ENCODE measurements at places on chromosomes 5 and 9.

GRCh38 chr9:90055226-90055625, 450.4 kb downstream of the GADD45G start:
- H3K36me3 ChIP-seq, result no peaks in the 10 kb centered on the region
- no peak overlapping the region for H3K4me3 ChIP-seq
- no peak for DNase-seq
- no peaks in the 10 kb centered on the region for H3K4me1 ChIP-seq
- H3K27ac ChIP-seq, result no peak overlapping the region

- no peak overlapping the region for H3K4me3 ChIP-seq
- no peaks in the 10 kb centered on the region for H3K27me3 ChIP-seq
- no peak for DNase-seq
- H3K27ac ChIP-seq, result no peak overlapping the region
- H3K4me1 ChIP-seq, result peaks cover 4% of the 10 kb centered on the region
Observed at GRCh38 chr5:99058466-99058865, 129.7 kb upstream of the CHD1 start.

DNA sequence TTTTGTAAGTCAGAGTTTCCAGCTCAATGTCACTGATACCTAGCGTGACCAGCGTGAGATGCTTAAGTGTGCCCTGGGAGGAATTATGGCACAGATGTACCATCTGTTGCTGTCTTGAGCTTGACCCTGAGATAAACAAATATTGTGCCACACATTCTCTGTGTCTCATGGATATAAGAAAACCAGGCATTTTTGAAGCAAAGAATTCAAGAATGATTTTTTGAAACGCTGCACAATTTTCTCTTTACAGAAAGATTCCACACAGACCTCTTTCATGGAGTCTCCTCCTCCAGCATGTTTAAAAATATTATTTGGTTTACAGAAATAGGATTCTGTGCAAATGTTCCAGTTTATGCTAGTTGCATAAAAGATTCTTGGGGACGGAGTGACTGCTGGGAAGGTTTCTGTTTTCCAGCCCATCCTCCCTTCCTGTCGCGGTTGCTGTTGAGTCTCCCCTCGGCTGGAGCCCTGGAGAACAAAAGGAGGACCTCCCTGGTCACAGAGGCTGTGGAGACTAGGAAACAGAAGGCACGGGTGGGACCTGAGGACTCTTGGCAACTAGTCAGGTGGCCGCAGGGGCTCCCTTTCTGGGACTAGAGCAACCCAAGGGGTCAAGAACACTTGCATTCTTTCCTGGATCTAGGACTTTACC, 120.8 kb downstream of the RASGRF2 start:
- no peak for DNase-seq
- H3K4me3 ChIP-seq, result no peak overlapping the region
- peaks cover 9% of the 10 kb centered on the region for H3K36me3 ChIP-seq
- H3K27me3 ChIP-seq, result no peaks in the 10 kb centered on the region

- H3K4me1 ChIP-seq, result no peaks in the 10 kb centered on the region
- no peaks in the 10 kb centered on the region for H3K36me3 ChIP-seq
- no peak overlapping the region for H3K4me3 ChIP-seq
- DNase-seq, result no peak
Observed at GRCh38 chr9:101650142-101650541, 55.4 kb upstream of the PPP3R2 start.

DNA sequence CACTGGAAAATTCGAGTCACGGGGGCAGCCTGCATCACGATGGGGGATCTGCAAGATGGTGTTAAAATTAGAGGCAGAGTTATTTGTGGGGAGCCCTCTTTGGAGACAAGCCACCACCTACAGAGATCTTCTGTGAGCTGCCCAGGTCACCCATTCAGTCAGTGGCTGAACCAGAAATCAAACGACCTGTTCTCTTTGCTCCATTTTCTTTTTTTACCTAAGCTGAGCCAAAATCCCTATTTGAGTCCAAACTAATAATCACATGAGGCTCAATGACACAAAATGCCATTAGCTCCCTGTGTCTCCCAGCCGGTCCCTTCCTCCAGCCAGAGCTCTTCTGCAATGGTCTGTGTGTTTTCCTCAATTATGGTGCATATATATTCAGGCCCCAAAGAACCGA, 394.2 kb downstream of the AGTPBP1 start:
- DNase-seq, result no peak
- no peaks in the 10 kb centered on the region for H3K4me1 ChIP-seq
- no peak overlapping the region for H3K4me3 ChIP-seq

GRCh38 chr5:32445287-32445758, 783 bp upstream of the ZFR start:
- no peak overlapping the region for H3K27ac ChIP-seq
- H3K4me3 ChIP-seq, result no peak overlapping the region
- DNase-seq, result no peak

DNA sequence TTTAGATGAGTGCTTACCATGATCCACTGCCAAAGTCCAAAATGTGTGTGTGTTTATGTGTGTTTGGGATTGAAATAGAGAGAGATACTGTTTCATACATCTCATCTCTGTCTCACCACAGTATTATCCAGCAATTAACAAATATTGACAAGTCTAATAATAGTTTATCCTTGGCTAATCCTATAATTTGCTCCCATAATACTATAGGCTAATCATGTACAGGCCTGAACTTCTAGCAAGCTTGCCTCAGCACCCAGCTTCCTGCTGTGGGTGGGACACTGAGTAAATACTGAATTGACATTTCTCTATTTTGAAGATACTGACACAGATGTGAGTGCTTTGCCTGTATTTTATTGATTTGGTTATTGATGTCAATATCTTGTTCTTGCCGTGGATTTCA, 35.3 kb upstream of the KCNV2 start:
- no peaks in the 10 kb centered on the region for H3K4me1 ChIP-seq
- no peak for DNase-seq
- no peaks in the 10 kb centered on the region for H3K27me3 ChIP-seq
- H3K36me3 ChIP-seq, result no peaks in the 10 kb centered on the region

DNA sequence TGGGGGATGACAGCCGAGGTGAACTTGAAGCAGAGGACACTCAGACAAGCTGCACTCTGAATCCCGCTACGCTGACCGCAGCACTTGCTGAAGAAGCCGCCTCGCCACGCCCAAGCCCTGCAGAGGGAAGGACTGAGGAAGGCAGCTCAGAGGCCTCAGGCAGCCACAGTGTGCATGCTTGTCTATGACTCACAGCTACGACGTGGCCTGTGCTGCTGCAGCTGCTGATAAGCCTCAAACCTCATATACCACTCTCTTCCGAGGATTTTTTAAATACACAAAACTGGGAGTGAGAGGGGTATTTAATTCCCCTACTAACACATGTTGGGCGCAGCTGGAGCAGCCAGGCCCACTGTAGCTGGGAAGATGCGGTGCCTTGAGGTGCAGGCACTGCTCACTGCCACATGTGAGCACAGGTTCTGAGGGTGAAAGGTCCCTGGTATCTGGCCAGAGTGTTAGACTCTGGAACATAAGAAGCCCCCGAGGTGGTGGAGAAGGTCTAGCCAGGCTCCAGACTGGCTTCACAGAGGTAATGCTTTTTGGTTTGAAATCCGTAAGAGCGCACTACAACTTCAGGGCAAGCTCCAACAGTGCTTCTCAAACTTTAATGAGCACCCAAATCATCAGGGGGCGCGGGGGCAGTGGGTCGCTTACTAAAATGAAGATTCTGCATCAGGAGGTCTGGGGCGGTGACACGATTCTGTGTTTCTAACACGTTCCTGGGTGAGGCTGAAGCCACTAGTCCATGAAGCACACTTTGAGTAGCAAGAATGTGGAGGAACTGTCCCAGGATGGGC, 196.8 kb downstream of the AUH start:
- no peak overlapping the region for H3K4me3 ChIP-seq
- H3K36me3 ChIP-seq, result no peaks in the 10 kb centered on the region
- H3K27ac ChIP-seq, result no peak overlapping the region
- H3K4me1 ChIP-seq, result peaks cover 38% of the 10 kb centered on the region

GRCh38 chr9:103942200-103942599, 151.9 kb upstream of the SMC2 start:
- no peak overlapping the region for H3K27ac ChIP-seq
- no peak for DNase-seq
- H3K4me1 ChIP-seq, result no peaks in the 10 kb centered on the region
- H3K27me3 ChIP-seq, result no peaks in the 10 kb centered on the region

GRCh38 chr9:129139993-129140396, 28.8 kb downstream of the PTPA start:
- DNase-seq, result peak; percentile 82
- H3K4me1 ChIP-seq, result peaks cover 24% of the 10 kb centered on the region
- H3K27me3 ChIP-seq, result no peaks in the 10 kb centered on the region
- H3K36me3 ChIP-seq, result no peaks in the 10 kb centered on the region
- peak overlapping the region; percentile 64 for H3K4me3 ChIP-seq

GRCh38 chr5:138884554-138884953, 9.4 kb upstream of the LRRTM2 start:
- no peaks in the 10 kb centered on the region for H3K36me3 ChIP-seq
- no peak for DNase-seq
- no peaks in the 10 kb centered on the region for H3K4me1 ChIP-seq
- peaks cover 2% of the 10 kb centered on the region for H3K27me3 ChIP-seq

- no peak overlapping the region for H3K27ac ChIP-seq
- H3K27me3 ChIP-seq, result no peaks in the 10 kb centered on the region
- H3K36me3 ChIP-seq, result peaks cover 21% of the 10 kb centered on the region
- H3K4me3 ChIP-seq, result no peak overlapping the region
Observed at GRCh38 chr9:2086971-2087370, 71.8 kb downstream of the SMARCA2 start.

DNA sequence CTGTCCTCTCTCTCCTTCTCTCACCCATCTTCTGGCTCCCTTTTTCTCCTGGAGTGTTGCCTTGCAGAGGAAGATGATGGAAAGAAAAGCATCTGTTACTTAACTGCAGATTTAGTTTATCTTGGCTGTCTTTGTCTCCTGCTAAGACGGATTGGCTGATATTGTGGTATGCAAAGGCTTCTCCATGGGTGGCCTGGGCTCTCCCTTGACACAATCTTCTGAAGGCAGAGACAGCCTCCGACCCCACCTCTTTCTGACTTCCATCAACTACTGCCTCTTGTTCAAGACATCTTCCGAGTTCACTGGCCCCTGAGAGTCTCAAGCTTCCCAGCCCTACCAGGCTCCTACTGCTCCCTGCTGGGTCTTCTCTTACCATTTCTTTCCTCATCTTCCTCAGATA, 403.7 kb downstream of the LRRC70 start:
- H3K27ac ChIP-seq, result no peak overlapping the region
- no peak overlapping the region for H3K4me3 ChIP-seq
- DNase-seq, result no peak
- H3K27me3 ChIP-seq, result no peaks in the 10 kb centered on the region

DNA sequence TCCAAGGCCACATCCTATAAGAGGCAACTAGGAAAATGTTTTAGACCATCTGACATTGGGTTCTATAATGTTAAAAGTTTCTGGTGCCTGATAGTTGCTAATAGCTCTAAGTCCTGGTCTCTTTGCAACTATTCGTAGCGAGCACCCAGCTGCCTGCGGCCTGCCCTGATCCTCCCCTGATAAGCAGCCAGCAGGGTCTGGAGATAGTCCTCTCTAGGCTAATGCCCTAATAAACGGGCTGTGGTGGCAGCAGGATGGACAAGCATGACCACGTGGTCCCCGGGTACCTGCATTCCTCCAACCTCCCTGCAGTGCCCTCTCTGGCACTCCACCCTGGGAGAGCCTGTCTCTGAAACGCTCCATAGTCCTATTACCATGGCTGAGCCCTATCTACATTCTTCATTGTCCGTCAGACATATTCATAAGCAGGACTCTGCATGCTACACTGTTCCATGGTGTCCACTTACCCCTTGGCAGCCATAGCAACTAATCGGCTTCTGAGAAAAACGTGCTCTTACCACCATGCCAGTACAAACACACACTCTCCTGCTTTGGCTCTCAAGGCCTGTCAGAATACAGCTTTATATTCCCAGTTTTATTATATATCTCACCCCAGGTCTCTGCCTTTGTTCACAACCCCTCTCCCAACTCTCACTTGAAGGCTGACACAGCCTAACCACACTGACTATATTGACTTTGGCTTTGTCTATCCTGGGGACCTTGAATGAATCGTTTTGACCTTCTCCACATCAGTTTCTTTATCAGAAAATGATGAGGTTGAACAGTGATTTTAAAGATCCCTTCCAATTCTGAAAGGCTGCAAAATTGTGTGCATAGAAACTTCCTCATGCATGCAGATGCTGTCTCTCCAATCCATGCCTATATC, 49.9 kb upstream of the DAPK1 start:
- H3K27ac ChIP-seq, result no peak overlapping the region
- H3K4me1 ChIP-seq, result no peaks in the 10 kb centered on the region
- no peak overlapping the region for H3K4me3 ChIP-seq
- no peaks in the 10 kb centered on the region for H3K36me3 ChIP-seq

DNA sequence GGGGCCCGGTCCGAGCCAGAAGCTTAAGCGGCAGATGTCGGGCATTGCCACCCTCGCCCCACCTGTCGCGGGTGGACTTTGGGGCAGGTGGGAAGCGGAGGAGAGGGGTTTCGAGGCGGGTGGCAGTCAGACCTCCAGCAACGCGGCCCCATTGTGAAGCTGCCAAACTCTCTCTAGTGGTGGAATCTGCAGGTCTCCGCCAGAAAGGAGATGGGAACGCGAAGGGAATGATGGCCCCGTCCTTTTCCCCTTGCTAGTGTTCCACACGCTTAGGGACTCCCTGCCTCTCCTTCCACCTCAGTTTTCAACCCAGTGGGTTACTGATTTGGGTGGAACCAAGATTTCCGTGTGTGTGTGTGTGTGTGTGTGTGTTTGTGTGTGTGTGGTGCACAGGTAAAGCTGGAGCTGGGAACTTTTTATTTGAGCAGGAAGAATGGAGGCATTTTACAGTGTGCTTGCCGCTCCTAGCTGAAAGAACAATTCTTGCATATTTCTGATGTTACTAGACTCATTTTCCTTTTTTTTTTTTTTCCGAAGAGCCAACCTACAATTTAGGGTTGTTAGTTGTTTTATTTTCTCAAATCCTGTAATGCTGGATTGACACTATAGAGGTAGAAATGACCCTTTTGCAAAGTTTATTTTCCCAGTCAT, 1.3 kb downstream of the MACIR start:
- H3K4me1 ChIP-seq, result no peaks in the 10 kb centered on the region
- H3K4me3 ChIP-seq, result peak overlapping the region; percentile 79
- H3K27ac ChIP-seq, result peak overlapping the region; percentile 63
- no peak for DNase-seq

GRCh38 chr5:139731281-139731680, 64.3 kb upstream of the PSD2 start:
- H3K27ac ChIP-seq, result no peak overlapping the region
- H3K4me3 ChIP-seq, result no peak overlapping the region
- no peaks in the 10 kb centered on the region for H3K27me3 ChIP-seq

GRCh38 chr5:40653221-40654022, 26.3 kb upstream of the PTGER4 start:
- peak overlapping the region; percentile 74 for H3K27ac ChIP-seq
- DNase-seq, result peak; percentile 26
- peaks cover 44% of the 10 kb centered on the region for H3K4me1 ChIP-seq
- no peaks in the 10 kb centered on the region for H3K36me3 ChIP-seq
- no peaks in the 10 kb centered on the region for H3K27me3 ChIP-seq
- H3K4me3 ChIP-seq, result peak overlapping the region; percentile 15

GRCh38 chr5:88691230-88691582, 191.8 kb downstream of the MEF2C start:
- H3K4me3 ChIP-seq, result no peak overlapping the region
- peaks cover 57% of the 10 kb centered on the region for H3K27me3 ChIP-seq
- H3K27ac ChIP-seq, result no peak overlapping the region
- peaks cover 14% of the 10 kb centered on the region for H3K4me1 ChIP-seq
- no peak for DNase-seq
